ENCODE measurements at places on chromosomes 12 and 14.

- no peak for DNase-seq
Measured at GRCh38 chr14:53953828-53954550, 2.6 kb downstream of the BMP4 start.

DNA sequence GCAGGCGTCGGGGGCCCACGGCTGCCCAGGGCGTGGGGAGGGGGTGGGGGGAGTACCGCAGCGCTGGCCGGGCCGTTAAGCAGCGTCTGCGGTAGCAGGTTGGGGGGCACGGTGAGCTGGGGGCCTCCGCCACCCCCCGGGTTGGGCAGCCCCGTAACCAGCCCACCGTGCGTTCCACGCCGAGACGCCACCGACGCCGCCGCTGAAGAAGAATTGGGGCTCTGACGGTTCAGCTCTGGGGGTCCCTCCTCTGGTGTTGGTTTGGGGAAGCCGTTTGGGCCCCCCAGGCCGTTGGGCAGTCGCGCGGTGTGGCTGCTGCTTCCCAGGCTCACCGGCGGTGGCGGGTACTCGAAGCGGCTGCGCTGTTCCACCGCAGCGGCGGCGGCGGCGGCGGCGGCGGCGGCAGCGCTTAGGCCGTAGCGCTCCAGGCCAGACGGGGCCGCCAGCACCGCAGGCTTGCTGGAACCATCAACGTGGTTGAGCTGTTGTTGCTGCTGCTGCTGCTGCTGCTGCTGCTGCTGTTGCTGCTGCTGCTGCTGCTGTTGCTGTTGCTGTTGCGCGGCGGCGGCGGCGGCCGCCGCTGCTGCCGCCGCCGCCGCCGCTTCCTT, 1.5 kb downstream of the IRF2BPL start:
- DNase-seq = peak; percentile 33

DNA sequence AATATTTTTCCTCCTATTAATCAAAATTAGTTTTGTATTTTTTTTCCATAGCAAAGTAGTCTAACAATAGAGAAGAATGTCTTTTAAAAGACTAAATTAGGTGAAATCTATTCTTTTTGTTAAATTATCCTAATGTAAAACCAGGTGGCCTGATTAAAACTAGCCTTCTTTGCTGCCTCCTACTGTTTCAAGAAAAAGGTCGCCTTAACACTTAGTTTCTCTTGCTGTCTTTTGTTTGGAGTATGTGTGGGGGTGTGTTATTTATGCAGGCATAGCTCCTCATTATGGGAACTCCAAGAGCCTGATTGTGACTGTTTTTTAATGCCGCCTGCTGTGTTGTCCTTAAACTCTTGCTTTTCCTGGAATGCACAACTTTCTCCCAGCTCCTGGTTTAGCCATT, 855.3 kb downstream of the DIO2 start:
- DNase-seq = no peak

DNA sequence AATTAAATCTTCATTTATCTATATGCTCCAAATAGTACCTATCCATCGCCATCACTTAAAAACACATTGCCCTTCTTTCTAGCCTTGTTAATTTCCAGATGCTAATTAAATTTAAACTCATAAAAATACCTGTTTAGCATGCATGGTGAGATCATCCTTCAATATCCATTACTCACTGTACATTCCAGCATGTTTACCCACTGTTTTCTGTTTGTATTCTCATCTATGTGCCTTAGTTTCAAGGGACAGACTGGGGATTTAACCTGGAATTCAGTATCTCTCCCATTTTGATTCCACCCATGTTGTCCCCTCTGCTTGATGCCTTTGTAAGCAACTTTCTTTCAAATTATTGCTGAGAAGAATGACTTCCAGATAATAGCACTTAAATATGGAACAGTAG, 208.0 kb downstream of the SPTSSA start:
- no peak for DNase-seq

DNA sequence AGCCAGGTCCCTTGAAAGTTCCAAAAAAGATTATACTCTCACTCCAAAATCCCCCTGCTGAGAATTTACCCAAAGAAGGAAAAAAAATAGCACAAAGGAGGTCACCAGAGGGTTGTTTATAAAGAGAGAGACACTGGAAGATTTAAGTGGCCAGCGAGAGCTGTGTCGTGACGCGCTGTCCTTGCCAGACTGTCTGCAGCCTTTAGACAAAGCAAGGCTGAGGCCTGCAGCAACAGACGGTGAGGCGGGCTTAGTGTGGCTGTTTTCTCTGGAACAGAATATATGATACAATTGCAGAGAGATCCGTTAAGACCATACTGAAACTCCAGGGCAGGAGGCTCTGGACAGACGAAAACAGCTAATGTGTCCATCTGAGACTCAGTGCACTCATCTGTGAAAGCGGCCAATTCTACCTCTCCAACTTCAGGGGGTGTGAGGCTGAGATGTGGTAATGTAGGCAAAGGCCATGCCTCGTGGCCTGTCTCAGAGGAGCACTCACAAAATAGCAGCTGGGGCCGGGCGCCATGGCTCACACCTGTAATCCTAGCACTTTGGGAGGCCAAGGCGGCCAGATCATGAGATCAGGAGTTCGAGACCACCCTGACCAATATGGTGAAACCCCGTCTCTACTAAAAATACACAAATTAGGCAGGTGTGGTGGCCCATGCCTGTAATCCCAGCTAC, 36.2 kb downstream of the ANAPC7 start:
- DNase-seq = no peak

DNA sequence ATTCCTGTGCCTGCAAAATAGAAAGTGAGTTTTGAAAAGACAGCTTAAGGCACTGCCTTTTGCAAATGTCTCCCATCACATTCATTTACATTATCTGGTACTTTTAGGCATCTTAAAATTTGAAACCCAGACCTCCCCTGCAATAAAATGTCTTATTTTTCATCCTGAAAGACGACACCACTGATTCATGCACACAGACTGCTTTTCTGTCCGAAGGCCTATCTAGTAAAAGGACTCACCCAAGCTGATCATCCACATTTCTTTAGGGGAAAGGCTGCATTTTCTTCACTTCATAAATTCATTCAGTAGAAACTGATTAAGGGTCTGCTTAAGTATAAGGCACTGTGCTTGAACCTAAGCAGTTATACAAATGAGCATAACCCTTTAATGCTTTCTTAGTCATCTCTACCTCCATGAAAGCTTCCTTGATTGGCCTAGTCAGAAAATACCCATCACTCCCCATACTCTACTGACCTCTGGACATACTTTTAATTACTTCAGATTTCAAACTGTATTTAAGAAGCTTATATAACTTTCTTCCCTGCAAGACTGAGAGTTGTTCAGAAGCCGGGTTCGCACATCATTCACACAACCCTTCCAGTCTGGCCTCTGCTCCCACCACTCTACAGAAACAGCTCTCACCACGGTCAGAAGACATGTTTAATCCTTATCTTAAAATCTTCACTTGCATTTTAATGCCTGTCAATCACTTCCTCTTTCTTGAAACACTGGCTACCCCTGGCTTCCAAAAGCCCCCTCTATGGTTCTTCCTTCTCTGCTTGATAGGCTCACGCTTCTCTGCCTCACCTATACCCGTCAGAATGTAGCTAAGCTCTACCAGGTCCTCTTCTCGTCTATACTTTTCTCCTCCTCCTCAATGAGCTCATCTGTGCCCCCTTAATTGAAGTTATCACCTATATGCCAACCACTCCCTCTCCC, 288.6 kb downstream of the MED13L start:
- DNase-seq = no peak

DNA sequence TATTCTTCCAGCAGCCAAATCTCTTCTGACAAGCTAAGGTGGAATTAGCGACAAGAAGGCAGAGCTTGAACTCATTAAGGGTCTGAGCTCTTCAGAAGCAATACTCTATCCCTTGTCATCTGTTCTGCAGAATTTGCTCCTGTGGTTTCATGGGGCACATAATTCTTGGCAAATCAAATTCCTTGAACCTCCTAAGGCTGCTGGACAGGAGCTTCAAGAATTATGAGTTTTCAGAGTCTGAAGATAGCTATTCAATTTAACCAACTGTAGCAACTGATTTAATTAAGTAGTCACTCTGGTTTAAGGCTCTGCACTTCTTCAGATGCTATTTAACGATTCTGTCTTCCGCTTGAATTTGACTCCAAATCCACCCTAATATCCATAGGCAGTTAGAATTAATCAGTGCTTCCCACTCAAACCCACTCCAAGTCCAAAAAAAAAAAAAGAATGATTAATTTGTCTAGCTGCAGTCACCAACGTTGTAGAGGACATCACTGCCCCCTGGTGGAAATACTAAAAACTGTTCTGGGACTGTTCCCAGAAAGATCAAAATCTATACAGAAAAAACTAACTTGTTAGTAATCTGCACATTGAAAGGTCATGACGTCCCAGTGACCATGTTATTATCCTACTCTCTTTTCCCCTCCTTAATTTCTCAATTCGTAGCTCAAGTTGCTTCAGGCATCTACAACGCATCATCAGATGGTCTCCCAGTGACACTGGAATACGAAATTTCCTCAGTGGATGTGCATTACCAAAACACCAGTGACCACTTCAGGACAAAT, 169.9 kb downstream of the KIF21A start:
- no peak for DNase-seq

- no peak for DNase-seq
Measured at GRCh38 chr14:97489750-97490149, 692.6 kb downstream of the VRK1 start.

DNA sequence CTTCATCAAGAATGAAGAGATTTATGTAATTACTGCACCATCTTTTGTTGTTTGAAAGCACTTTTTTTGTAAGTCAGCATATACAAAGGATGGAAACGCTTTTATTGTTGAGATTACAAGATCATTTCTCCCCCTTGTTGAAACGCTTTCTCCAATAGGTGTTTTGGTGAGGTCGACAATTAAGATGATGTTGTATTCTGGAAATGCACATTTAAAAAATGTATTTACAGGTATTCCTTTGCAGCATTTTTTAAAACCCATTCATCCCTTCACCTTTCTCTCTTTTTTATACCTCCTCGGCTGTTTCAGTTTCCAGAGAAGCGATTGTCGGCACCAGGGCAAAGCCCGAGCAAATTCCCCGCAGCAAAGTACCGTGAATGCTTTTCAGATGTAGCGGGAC, 499.9 kb downstream of the VRK1 start:
- no peak for DNase-seq

DNA sequence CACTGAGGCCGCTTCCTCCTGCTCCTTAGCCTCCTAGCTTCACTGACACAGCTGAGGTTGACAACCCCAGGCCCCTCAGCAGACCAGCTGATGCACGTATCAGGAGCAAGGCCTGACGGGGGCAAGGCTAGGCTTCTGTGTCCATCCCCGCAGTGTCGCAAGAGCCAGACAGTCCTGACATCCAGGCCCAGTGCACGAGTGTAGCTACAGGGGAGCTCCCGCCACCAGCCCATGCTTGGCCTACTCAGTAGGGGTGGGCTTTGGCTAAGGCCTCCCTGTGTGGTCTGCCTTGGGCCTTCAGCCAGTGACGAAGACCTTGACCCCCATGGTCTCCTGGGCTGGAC, 179.1 kb downstream of the DPF3 start:
- DNase-seq = no peak

DNA sequence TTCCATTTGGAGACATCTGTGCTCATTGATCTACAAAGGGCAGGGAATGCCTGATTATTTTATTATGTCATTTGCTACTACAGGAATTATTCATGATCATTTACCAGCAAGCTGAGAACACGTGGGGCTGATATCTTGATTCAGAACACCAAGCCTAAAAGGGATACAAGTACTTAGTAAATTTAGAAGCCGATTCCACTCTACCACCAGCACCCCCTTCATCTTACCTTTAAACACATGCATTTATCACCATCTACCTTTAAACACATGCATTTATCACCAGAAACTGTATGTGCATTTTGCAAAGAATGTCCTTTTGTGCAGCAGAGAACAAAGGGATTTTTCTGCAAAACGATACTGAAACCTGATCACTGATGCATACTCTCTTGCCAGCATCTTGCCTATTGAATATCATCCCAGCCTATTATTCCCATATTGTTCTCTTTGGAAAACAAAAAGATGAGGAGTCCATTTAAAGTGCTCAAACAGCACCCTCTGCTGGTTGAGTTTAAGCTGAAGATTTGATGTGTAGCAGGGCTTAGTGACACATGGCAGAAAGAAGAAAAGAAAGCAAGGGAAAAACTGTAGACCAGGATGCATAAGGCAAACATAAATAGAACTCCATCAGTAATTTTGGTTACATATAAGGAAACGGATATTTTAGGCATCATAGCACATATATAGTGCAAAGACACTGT, 132.6 kb upstream of the PLEKHG7 start:
- DNase-seq = no peak

DNA sequence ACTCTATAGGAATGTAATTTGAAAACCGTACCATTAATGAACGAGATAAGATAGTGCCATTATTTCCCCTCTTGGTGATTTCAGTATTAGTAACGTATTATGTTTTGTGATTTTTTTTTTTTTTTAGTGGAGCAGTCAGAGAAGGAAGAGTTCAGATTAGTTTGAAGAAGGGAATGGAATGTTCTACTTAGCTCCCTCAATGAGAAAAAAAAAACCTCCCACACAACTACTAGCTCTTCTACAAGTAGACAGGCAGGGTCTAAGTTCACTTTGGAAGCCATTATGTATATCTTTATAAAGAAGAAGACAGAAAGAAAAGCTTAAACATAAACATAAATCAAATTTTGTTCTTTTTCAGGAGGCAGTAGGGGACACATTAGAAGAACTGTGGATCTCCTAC, 27.3 kb downstream of the PNMA1 start:
- no peak for DNase-seq

DNA sequence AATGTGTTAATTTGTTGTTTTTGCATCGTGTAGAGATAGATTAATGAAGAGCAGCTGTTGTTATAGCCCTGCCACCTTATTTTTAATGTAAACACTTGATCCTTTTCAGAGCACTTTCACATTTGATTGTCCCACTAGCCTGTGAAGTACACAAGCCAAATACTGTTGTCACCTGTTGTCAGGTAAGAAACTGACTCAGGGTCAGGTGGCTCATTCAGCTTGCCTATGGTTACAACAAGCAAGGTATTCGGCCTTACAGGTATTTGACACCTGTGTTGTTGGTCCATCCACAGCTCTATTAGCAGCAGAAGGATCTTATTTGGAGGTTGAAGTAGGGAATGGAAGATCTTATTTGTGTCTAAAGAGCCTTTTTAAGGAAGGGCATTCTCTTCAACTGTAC, 108.9 kb downstream of the GPR135 start:
- no peak for DNase-seq

DNA sequence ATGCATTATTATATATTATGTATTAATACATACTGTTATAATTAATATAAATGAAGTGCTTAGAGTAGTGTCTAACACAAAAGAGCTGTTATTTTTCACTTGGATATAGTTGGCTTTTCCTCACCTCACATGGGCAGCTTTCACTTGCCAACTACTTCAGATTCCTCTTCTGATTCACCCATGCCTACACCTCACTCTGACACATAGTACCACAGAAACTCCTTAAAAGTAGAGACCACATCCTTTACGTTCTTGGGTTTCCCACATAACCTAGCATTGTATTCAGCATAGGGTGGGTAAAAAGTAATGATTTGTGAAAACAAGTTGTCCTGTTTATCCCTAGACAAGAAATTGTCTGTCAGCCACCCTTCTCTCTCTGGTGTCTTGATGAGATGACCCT, 61.0 kb downstream of the DIO2 start:
- no peak for DNase-seq

Data from stimulated activated CD8-positive, alpha-beta memory T cell treated with anti-CD3 and anti-CD28 coated beads, Interleukin-2, amount 100 ng/mL, for 1 hour (primary cell).